ENCODE measurements at places on chromosomes 2 and 18. TPM values are rescaled to one million over a fixed set of nuclear protein-coding genes. Genes with fewer than 3 reads are reported as not detected.

PROC gene
- polyA plus RNA-seq: 48.9 TPM

ASIC4 gene
- 0.07 TPM for polyA plus RNA-seq

ATP6V1B1 gene
- polyA plus RNA-seq: 2.9 TPM

ZDBF2 gene
- 2.3 TPM for polyA plus RNA-seq
